ENCODE measurements at places on chromosomes 3 and 15.

GRCh38 chr3:164507886-164508285 lies 570.4 kb downstream of the SI start:
- no peak for DNase-seq

DNA sequence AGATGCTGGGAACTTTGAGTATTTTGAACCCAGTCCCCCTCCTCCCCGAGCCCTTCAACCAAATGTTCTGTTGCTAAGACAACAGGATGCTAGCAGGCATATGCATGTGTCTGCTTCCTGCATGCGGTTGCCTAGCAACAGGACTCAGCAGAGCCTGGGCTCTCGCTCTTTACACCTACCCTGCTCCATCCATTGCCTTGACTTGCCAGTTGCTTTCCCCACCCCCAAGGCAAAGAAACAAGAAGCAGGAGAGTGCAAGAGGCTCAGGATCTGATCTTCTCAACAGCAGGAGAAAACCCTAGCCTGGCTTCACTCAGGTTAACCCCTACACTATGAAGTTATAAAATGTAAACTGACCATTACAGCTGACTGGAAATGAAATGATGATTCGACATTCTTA lies 393.0 kb downstream of the IGSF11 start:
- no peak for DNase-seq

DNA sequence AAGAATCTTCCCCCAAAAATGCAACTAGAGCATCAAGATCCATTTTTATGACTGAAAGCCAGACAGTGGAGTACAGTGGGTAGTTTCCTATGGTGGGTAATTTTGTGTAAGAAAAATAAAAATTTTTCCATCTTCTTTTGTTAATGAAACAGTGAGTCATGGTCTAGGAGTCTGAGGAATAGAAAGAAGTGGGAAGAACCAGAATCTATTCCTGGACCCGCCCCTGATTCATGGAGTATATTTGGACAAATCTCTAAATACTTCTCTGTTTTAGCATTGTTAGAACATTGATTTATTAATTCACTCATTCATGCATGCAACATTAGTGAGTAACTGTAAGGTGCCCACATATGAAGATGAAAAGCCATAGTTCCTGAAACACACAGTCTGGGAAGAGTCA lies 304.5 kb upstream of the GPR149 start:
- no peak for DNase-seq

- no peak for DNase-seq
These were observed 5.1 kb upstream of the ZSCAN2 start for GRCh38 chr15:84595660-84596059.

DNA sequence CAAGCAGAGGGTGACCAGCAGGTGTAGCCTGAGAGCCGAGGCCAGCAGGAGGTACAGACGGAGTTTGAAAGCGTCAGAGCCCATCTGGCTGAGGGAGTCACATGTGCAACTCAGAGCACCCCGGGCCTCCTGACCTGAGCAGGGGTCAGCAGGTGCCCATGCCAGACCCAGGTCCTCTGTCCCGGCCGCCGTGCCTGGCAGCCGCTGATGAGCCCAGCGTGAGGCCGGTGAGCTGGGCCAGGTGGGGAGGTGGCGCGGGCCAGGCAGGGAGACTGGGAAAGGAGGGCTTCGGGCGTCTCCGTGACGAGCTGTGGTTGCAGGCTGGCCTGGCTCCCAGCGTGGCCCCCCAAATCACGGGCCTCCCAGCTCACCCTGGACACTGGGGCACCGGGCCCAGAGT lies 130.9 kb downstream of the CHSY1 start:
- no peak for DNase-seq

DNA sequence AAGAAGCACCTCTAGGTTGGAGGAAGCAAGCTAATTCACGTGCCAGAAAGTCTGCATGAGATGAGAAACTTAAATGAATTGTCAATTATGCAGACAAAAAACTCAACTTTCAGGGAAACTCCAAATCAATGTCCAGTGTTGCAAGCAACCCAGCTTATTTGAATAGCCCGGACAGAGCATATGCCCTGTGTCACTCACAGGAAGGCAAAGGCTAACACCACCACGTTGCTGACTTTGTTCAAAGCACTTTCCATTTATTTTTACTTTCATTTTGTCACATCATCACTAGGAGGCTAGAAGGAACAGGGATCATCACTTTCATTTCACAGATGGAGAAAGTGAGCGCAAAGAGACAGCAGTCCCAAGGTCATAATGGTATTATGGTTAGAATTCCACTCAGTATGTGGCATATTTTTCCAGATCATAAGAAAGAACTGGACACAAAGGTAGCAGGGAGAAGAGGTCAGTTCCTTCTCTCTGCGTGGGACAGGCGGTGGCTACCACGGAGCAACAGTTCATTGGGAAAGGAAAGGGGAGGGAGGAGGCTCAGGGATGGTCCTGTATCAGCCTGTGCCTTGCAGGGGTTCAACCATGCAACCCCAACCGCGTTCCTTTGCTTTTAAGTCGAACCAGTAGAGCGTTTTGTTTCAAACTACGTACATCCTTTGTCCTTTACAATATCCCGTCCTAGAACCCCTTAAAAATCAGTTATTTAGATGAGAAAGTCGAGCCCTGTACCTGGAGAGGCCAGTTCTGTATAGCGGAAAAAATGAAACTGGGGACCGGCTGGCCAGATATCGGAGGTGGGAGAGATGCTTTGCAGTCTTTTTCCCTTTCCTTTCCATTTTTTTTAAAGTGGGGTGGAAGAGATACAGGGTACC lies 1.1 kb downstream of the HEG1 start:
- no peak for DNase-seq

DNA sequence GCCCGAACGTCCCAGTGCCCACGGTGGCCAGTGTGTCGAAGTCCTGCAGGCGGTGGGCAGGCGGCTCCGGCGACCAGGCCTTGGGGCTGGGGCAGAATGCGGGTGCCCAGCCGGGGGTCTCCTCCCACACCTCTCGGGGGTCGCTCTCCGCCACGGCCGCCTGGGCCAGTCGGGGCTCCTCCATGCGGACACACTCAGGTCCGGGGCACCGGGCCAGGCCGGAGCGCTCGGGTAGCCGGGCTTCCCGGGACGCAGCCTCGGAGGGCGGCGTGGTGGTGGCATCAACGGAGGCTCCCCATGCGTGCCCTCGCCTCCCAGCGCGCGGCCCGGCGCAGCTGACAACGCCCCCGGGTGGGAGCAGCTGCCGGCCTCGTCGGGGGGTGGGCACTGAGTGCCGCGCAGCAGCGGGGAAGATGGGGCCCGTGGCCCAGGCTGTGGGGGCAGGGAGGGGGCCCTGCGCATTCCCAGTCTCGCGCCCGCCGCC lies 30.1 kb upstream of the CERS3 start:
- DNase-seq, result no peak

GRCh38 chr3:152518346-152518745 lies 249.6 kb downstream of the MBNL1 start:
- DNase-seq, result no peak

DNA sequence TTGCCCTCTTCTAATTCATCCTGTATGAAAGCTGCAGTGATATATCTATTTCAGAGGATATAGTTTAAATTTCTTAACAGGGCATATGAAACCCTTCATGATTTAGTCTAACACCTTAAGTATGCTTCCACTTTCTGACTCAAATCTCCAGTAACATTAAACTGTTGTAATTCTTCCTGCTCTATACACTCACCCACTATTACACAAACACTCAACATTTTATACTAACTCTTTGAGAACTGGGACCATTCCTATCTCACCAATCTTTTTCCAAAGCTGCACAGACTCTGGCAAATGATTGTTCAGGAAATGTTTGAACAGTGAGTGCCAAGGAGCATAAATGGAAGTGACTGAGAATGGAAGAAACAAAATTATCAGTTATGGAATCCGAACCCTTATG lies 560.4 kb upstream of the DPPA4 start:
- no peak for DNase-seq

GRCh38 chr15:73986055-73986775 lies 5.9 kb downstream of the STOML1 start:
- DNase-seq, result no peak

- DNase-seq, result no peak
These were observed 17.2 kb downstream of the TMEM202 start for GRCh38 chr15:72415304-72415703.

DNA sequence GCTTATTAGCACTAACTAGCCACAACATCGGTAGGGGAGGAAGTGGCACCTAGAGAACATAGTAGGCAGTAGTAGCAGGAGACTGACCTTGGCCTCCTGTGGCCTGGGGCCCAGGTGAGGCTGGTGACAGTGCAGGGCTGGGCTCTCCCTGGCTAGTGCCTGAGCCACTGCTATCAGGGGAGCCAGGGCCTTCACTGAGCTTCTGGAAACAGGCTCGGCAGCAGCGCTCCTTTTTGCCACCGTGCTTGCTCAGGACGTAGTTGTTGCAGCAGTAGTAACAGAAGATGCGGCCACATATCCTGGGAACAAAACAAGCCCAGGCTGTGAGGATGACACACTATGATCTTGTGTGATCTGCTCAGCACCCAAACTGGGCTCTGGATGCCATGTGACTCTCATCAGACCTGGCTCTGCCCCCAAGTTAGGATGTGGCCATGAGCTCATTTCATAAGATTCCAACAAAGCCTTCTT lies 15.1 kb downstream of the CXCR6 start:
- no peak for DNase-seq

DNA sequence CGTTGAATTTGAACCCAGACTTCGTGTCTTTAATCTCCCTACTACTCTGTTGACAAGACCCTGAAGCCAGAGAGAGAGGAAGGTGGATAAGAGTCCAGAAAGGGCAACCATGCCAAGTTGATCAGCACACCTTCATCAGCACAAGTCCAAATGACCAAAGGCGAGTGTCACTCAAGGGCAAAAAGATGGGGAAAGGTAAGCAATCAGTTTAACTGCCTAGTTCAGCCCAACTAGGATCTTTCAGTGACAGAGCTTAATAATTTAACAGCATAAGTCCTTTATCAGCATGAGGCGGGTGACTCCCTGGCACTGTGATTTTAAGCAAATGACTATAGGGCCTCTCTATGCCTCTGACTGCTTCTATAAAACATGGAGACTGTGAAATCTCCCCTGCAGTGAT lies 6.2 kb downstream of the SUCLG2 start:
- no peak for DNase-seq

All from cardiac septum (tissue), 1 donor.